ENCODE measurements at places on chromosomes 1 and 21.

DNA sequence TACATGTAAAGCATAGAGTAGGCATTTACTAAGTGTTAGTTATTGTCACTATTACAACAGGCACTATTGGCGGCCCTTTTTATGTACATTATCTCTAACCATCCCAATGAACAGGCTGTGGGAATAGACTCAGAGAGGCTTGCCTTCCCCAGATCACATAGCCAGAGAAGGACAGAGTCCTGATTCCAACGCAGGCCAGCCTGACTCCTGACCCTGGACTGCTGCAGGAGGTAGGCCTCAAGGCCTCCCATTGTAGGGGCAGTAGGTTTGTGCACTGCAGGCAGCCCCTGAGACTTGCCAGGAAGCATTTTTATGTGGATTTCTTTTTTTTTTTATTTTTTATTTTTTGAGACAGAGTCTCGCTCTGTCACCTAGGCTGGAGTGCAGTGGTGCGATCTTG, 6.4 kb upstream of the GFI1 start:
- no peak for DNase-seq

GRCh38 chr1:80047791-80048190, 1041.3 kb upstream of the ADGRL4 start:
- DNase-seq, result no peak

GRCh38 chr1:209805341-209805781, 581 bp downstream of the IRF6 start:
- DNase-seq, result no peak

GRCh38 chr1:206446688-206447421, 23.4 kb upstream of the IKBKE start:
- DNase-seq, result no peak

GRCh38 chr1:107934578-107934977, 30.4 kb downstream of the VAV3 start:
- DNase-seq, result no peak

DNA sequence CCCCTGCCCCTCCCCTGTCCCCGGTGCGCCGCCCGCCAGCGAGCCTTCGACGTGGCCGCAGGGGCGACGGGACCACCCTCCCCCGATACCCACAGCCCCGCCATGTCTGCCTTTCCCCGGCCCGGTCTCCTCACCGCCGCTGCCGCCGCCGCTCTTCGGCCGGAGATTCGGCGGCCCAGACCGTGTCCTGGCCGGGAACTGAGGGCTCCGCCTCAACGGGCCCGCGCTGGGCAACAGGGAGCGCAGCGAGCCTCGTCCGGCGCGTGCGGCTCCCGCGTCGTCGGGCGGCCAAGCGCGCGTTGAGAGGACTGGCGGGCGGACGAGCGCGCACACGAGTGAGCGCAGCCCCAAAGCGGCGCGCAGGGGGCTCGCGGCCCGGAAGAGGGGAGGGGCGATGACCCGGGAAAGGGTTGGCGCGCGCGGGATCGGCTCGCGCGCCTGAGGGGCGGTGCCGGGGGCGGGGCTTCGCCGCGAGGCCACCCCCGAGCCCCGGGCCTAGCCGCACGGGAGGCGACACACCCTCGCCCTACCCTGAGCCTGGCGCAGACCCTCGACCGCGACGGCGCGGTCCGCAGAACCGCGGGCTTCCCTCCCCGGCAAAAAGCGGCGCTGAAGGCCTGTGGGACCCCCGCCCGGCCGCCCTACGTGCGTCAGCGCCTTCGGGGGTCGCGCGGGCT, at the start of gene BTG3:
BTG3 (minus strand) TSS at position 337 of the 677 bp plus-strand sequence. CDS start 3,757 bp downstream, outside the sequence.
- DNase-seq, result peak; percentile 87

GRCh38 chr1:179296356-179297104, 2.9 kb downstream of the SOAT1 start:
- no peak for DNase-seq

DNA sequence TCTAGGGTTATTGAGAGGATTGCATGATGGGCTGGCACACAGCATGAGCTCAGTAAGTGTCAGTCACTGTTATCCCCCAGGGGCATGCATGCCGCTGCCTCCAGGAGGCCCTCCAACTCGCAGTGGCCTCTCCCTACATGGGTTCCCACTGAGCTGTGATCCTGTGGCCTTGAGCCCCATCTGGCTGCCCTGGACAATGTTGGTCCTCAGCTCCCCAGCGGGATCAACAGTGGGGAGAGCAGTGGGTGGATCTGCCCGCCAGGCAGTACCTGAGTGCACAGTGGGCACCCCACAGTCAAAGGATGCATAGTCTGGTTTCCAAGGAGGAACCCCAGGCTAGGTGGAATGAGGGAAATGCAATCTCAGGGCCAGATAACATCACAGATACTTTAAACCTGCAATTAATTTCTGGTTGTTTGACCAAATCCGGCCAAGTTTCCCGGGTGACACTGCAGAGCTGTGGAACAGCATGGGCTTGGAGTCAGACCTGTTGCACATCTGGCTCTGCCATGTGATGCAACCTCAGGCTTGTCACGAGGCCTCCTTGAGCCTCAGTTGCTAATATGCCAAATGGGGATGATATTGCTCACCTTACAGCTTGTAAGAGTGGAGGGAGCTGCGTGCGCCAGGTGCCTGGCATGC, 9.3 kb downstream of the PADI3 start:
- no peak for DNase-seq

DNA sequence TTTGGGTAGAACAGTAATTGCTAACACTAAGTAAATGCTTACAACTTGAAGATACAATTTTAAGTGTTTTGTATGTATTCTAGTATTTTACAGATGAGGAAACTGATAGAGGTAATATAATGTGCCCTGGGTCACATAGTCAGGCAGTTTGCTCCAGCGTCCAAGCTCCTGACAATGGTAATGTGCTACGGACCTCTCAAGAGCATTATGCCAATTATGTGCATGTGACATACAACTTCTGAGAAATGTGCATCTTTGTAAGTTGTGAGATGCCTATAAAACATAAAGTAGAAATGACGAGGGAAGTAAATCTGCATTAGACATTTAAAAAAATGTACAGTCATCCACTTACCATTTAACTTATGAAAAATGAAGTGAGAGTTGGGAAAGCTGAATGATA, 186.8 kb downstream of the LRRC7 start:
- no peak for DNase-seq

DNA sequence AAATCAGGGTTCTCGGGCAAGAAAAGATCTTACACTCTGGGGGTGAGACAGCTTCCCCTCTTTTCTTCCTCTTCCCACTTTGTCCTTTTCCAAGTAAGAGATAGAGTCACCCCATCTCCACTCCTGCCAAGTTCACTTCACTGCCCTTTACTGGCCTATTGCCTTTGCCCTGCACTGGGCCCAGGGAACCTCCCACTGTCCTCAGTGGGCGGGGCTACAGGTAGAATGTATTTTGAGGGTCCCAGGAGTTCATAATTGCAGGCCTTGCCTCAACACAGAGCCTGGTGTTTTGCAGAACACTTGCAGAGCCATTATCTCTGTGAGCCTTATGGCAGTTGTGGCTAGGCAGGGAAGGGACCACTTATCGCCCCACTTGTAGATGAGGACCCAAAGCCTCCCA, 3.3 kb downstream of the AMPD2 start:
- DNase-seq, result no peak

DNA sequence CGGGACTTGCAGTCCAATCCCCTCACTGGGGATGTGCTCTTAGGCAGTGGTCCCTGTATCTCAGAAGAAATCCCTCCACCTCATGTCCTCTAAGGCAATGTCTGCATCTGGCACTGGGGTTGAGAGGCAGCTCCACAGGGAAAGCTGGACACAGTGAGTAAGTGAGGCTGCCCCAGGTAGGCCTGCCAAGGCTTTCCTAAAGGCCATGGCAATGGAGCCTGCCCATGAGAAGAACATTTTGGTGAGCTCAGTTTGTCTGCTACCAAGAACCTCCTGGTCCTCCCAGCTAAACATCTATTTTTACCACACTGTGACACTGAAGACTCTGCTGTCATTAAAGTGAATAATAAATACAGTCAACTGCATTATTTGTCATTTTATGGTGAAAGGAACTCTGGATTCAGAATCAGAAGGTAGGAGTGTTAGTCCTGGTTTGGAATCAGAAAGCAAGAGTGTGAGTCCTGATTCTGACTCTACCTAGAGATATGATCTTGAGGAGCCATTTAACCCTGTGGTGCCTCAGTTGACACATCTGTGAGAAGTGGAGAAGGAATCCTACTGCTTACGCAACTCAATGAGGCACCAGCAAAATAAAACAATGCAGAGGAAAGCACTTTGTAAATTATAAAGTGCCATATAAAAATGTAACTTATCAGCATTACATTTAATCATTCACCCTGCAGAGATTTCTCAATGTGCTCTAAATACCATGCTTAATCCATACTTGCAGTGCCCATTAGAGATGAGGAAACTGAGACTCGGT, 41.0 kb downstream of the TBX15 start:
- no peak for DNase-seq

- no peak for DNase-seq
Observed at GRCh38 chr1:2115702-2116341, 65.6 kb downstream of the PRKCZ start.

- DNase-seq, result no peak
Observed at GRCh38 chr1:68620571-68620970, 123.7 kb upstream of the DEPDC1 start.

DNA sequence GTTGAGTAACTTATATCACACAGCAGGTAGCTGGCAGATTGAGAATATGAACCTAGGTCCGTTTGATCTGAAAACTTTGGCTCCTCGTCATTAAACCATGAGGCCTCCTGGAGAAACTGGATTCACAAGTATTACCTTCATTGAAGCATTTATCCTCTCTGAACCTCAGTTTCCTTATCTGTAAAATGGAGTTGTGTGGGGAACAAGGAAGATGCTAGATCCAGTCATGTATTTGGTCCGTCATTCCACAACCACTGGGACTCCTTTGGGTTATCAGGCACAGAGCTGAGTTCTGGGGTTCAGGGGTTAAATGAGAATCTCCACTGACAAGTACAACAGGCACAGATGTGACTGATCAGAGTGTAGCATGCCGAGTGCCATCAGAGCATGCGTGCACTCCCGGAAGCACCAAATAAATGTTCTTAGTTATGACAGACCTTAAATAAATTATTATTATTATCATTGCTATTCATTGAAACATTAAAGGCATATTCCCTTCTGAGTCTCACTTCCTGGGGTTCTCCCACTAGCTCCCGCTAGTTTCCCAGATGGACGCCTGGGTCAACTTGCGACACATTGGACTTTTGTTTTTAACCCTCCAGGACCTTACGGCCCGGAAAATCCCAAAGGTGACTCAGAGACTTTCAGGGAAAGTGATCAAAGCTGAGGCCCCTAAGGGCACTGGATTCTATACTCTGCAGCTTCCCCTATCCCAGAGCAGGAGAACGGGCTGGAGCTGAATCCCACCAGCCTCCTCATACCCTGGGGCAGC, 130.6 kb downstream of the PLPP3 start:
- DNase-seq, result no peak

DNA sequence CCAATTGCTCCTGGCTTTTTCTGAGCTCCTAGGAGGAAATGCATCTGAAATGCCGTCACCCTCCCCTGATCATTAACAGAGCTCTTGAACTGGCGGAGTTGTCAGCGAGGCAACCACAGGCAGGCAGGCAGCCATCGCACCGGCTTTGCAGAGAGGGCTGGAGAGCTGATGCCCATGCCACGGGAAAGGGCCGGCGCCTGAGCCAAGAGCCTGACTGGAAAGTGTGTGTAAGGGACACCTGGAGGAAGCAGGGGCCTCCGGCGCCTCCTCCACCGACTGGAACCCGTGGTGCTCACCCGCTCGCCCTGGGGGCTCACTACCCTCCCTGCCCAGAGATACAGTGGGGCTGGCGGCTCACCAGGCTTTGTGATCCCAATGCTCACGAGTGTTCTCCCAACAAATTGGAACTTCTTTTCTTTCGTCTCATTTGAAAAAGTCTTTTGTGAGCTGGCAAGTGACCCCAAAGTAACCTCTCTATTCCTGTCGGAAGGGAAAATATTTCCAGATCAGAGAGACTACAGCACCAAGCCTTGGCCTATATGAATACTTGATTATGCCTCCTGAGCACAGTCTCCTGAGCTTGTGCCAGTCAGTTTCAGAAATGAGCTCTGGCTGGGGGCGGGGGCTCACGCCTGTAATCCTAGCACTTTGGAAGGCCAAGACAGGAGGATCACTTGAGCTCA, 97.7 kb upstream of the SLC25A33 start:
- DNase-seq, result no peak
